ENCODE measurements at places on chromosomes 16 and 17.

DNA sequence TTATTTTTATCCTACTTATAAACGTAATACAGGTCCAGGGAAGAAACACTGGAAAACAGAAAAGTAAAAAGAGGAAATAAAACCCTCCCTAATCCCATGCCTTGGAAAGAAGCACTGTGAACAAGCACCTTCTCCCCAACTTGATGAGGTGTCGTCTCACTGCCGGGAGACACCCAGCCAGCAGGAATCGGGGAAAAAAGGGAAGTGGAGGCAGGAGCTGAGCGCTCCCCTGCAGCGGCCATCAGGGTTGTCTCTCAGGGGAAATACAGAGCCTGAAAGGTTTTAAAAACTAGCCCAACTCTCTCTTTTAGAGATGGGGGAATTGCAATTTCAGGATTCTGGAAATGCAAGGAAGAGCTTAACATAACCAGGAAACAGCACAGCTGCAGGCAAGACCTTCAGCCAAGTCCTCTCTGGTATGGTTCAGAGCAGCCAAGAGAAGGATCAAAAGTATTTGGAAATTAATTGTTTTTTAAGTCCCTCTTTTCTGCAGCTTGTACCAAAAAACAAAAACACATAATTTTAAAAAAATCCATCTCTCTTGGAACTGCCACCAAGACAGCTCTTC is 96.3 kb upstream of the RCVRN start:
- DNase-seq = no peak

GRCh38 chr16:66231452-66232160 is 134.9 kb upstream of the CDH5 start:
- DNase-seq = no peak

DNA sequence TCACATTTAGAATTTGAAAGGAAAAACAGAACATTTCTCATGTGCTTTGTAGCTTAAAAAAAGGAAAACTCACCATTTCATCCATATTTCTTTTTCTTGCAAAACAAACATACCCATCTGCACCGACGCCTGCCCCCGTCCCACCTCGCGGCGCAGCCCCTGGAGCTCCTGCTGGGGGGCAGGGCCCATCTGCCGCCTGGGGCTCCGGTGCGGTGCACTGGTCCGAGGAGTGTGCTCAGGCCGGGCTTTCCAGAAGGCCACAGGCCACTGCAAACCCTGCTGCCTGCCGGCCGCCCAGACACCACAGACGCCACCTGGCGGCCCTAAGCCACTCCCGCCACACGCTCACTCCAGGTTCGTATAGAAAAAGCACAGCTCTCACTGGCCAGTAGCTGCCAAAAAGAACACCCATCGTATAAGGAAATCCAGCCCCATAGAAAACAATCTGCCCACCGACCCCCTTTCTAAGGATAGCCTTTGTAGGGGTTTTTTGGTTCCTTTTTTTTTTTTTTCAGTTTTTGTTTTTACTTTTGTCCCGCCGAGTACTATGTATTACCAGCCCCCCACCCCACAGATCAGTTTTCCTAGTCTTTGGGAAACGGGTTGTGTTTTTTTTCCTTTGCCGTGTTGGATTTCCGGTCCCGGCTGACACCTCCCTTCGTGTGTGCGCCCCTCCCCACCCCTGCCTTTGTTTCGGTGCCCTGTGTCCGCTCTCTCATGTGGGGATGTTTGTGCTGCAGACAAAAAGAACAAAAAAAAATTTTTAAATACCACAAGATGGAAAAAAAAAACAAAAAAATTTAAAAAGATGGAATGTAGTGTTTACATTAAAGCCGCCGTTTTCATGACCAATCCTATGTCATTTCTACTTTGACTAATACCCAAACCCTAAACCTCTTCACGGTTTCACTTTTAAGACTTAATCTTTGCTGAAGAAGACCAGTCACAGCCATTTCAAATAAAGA is 68.8 kb downstream of the AMFR start:
- DNase-seq = peak; percentile 91

DNA sequence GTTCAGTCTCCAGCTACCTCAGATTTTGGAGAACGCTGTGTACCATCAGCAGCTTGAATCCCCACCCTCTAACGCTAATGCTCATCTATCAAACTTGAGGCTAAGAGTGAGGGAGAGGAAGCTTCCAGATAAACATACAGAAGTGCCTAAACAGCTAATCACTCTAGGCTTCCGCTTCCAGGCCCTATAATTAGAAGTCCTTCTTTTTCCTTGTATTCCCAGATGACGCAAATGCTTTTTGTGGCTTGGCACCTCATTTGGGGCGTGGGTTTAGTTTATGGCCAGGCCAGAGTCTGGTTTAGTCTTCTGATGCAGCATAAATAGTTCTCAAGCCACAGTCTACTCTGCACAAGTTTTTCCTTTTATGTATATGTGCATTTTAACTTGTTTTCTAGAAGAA is 263.4 kb downstream of the BCAS3 start:
- no peak for DNase-seq

- DNase-seq = peak; percentile 91
These were observed 4.2 kb upstream of the GFOD2 start for GRCh38 chr16:67723151-67723910.

- no peak for DNase-seq
These were observed 20.8 kb downstream of the FANCA start for GRCh38 chr16:89795676-89796075.

GRCh38 chr16:23324727-23325126 is 22.6 kb downstream of the SCNN1B start:
- DNase-seq = no peak

- no peak for DNase-seq
These were observed 24.8 kb downstream of the SLFN12 start for GRCh38 chr17:35407531-35407930.

DNA sequence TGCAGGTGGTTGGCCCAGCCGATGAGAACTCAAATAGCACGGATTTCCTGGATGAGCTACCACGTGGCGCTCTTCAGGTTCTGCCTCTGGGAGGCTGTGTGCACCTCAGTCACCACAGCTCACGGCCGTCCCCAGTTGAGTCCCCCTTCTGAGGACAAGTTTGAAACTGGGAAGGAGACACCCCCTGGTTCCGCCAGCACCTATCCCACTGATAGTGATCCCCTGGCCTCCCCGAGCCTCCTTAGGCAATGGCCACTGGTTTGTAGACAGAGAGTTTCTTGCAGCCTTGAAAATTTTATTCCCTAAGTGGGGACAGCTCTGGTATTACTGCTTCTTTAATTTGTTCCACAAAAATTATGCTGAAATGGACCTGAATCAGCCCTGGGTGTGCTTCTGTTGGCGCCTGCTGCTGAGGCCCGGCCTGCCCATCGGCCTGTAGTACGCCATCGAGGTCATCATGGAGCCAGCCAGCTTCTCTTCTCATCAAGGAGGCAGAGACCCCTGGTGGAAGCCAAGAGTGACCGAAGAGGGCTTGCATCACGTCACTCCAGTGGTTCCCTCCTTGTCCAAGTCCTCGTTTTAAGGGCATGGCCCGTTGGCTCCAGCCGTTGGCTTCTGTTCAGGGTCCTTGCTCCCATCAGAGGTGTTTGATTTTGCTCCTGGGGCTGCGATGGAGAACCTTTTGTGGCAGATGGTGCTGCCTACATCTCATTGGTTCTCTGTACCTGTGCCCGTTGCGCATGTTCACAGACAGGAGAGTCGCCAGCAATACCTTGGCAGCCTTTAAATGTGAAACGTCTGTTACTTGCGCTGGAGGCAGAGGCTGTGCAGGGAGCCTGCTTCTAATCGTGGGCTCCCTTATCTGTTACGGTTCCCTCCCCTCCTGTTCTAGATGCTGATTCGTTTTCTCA is 9.3 kb downstream of the SMCR8 start:
- DNase-seq = no peak

DNA sequence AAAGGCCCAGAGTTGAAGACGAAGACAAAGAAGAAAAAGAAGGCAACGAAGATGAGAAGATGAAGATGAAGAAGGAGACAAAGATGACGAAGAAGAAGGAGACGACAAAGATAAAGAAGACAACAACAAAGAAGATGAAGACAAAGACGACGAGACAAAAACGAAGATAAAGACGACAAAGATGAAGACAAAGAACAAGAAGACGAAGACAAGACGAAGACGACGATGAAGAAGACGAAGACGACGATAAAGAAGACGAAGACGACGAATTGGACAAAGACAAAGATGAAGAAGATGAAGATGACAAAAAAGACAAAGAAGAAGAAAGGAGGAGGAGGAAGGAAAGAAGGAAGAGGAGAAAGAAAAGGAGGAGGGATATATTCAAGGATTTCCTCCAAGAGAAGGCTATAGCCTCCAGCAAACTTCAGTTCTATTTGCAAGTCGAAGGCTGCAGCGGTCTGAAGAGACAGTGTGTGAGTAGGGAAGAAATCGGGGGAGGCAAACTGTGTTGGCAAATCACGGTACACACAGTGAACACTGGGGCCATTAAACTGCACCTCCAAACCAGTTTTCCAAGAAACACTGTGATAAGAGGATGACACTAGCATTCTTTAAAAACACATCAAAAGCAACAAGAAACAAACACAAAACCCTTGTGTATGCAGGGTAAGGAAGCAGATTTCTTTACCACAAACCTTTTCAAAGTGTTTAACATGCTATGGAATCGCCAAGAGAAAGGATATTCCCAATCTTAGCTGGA is 40.5 kb downstream of the MARF1 start:
- no peak for DNase-seq

GRCh38 chr16:10240854-10241613 is 58.8 kb upstream of the GRIN2A start:
- DNase-seq = peak; percentile 58

- peak; percentile 98 for DNase-seq
These were observed 351 bp upstream of the CTCF start for GRCh38 chr16:67561824-67562525.

GRCh38 chr16:9903-10665 is 43.3 kb downstream of the POLR3K start:
- DNase-seq = no peak

DNA sequence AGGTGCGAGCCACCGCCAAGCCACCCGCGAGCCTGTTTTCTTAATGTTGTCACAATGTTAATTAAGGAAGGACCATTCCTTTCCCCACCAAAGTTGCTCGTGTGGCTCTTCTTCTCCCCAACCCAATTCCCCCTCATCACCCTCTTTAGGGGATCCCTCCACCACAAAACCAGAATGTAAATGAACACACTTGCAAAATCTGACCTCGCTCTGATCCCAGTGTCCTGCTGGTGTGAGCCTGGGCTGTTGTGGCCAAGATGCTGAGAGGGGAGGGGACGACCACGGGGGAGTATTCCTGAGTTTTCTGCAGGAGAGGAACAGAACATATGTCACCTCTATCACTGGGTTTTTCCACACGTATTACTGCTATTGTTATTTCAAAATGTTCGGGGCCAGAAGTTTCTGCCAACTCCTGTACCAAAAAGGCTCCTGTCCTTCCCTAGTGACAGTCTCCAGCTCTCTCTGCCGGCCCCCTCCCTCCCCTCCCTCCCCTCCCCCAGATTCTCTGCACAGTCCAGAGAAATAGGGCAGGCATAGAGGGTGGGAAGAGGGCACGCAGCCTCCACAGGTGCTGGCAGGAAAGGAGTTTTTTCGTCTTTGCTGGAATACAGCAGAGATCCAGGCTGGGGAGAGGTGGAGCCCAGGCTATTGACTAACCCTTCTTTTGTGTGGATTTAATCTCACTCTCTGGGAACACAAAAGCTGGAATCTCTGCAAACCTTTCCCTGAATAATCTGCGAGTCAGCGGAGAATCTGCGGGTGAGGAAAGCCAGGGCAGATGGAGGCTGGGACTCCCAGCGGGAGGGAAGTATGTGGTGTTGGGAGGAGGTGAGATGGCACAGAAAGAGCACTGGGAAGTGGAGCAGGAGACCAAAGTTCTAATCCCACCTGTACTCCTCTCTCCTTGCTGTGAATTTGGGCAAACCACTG is 4.5 kb upstream of the CA4 start:
- DNase-seq = no peak

GRCh38 chr17:63138713-63139112 is 172.7 kb downstream of the TANC2 start:
- no peak for DNase-seq

GRCh38 chr17:4498461-4499397 is at the start of gene SPNS2:
SPNS2 (plus strand) TSS chr17:4498881; CDS start chr17:4499048, 167 bp downstream.
- DNase-seq = peak; percentile 87

DNA sequence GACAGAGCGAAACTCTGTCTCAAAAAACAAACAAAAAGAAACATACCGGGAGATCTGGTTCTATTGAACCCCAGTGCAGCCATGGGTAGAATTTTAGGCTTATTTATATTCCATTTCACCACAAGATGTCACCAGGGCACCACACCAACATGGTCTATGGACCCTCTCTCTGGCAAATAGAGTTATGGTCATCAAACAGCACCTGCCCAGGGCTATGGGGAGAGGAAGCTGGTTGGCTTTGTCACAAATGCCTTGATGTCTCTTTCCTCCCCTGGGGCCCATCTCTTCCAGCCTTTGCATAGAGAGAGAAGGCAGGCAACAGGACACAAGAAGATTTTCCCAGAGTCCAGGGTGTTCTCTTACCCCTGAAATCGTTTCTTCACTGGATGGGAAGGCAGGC is 128.4 kb downstream of the WWOX start:
- DNase-seq = no peak

DNA sequence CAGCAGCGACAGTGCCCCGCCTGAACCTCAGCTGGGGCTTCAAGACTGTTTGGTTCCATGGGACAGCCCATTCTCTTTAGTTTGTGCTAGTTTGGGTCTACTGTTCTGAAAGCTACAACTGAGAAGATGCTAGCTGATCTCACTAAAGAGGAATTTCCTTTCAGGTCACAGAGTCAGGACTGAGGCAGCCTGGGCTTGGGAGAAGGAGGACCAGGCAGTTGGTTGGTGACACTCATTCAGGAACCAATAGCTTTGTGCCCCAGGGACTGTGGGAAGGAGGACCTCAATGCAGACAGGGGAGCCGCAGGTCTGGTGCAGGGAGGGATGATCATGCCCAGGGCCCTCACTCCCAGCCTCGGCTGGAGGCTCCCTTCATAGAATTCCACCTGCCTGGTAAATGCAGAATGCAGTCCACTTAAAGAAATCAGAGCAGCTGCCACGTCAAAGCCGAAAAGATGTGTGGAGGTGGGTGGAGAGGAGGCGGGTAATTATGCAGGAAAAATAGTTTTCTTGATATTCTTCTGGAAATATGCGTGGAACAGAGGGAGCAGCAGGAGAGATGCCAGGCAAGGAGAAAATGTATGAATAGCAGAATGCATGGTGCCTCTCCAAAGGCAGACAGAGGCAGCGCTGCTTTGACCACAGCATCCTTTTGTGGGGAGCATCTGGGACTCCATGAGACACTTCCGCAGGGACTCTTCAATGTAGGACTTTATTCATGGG is 32.6 kb upstream of the ZFP90 start:
- DNase-seq = peak; percentile 17

DNA sequence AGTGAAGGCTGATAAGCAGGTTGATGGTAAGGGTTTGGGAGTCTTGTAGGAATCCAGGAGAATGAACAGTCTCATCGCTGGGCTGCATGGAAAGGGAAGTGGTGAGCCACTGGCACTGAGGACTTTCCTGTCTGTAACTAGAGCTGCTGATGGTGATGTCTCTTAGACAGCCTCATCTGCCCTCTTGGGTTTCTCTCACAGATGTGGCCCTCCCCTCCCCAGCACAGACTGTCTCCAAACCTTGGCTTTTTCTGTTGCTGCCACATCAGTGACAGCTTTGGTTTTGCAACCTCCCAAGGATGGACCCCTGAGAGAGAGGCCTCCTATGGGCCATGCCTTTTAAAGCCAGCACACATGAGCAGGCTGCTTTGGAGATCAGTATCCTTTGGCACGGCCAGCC is 16.9 kb downstream of the PLCG2 start:
- DNase-seq = no peak

GRCh38 chr17:61833536-61834193 is 29.7 kb downstream of the BRIP1 start:
- DNase-seq = peak; percentile 81

GRCh38 chr17:40175928-40176753 is 1.1 kb upstream of the RAPGEFL1 start:
- no peak for DNase-seq
